ENCODE measurements at places on chromosomes 2 and 18.
A peak's percentile ranks its signal among the peaks of the same experiment; 100 is the strongest.

DNA sequence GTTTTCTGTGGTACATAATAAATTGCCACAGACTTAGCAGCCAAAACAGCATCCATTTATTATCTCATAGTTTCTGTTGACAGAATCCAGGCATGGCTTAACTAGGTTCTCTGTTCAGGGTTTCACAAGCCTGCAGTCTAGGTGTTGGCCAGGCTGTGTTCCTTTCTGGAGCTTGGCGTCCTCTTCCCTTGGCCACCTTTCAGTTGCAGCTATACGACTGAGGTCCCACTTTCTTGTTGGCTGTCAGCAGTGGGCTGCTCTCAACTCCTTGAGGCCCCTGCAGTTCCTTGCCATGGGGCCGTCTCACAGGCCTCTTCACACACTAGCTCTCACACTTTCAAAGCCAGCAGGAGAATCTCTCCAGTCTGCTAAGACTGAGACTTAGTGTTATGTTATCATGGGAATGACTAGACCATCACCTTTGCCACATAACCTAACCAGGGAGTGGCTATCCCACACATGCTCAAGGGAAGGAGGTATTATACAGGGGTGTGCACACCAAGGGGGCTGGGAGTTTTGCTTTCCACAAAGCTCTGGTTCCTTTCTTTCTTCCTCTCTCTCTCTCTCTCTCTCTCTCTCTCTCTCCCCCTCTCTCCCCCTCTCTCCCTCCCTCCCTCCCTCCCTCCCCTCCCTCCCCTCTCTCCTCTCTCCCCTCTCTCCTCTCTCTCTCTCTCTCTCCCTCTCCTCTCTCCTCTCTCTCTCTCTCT lies 15.8 kb downstream of the RIOK3 start:
- no peak for DNase-seq

GRCh38 chr2:195647302-195647701 lies 9.7 kb upstream of the SLC39A10 start:
- DNase-seq = no peak

GRCh38 chr2:94874277-94874997 lies 3.2 kb downstream of the TEKT4 start:
- DNase-seq = no peak

GRCh38 chr2:118423776-118424175 lies 335.5 kb downstream of the INSIG2 start:
- DNase-seq = no peak

- DNase-seq = no peak
These were observed 219.8 kb downstream of the DPP10 start for GRCh38 chr2:114661971-114662939.

DNA sequence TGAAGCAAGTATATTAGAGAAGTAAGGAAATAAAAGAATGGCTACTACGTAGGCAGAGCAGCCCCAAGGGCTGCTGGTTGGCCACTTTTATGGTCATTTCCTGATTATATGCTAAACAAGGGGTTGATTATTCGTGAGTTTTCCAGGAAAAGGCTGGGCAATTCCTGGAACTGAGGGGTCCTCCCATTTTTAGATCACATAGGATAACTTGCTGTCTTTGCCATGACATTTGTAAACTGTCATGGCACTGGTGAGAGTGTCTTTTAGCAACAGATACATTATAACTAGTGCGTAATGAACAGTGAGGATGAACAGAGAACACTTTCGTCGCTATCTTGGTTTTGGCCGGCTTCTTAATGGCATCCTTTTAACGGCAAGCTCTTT lies 2.6 kb upstream of the UBE2F start:
- no peak for DNase-seq

- DNase-seq = no peak
These were observed 262.3 kb downstream of the NRXN1 start for GRCh38 chr2:50769406-50770181.

DNA sequence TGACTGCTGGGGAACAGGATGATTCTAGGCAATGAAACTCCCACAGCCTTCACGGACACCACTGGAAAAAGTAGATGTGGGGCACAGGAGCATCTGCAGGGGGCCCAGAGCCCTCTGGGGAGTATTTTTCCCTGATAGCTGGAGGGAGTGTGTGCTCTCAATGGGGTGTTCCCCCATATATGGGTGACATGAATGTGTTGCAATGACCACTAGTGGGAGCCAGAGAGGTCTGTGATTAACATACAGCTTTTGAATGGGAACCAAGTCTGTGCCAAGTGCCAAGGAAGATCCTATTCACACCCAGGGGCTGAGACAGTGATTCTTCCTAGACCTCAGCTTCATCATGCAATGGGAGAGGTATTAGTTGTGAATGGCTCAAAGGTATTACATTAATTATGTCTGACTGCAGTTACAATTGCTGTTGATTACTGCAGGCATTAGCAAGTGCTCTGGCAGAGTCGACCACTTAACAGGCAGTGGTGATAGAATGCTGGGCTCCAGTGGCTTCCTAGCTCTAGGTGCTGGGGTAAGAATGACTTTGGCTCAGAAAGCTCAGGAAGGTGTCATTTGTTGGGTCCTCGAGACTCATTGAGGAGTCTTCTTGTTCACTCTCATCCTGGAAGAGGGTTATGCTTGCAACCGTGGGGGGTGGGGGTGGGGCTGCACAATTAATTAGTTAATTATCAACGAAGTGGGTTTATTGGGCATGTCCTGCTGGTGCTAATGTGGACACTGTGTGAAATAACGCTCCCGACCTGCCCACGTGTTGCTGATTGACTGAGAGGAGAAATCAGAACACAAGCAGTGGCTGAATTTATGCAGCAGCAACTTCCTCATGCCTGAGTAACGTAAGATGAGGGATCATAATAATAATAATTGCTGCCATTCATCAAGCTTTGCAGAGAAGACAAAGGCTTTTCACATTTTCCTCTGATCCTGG lies 194.1 kb downstream of the CLIP4 start:
- peak; percentile 23 for DNase-seq

DNA sequence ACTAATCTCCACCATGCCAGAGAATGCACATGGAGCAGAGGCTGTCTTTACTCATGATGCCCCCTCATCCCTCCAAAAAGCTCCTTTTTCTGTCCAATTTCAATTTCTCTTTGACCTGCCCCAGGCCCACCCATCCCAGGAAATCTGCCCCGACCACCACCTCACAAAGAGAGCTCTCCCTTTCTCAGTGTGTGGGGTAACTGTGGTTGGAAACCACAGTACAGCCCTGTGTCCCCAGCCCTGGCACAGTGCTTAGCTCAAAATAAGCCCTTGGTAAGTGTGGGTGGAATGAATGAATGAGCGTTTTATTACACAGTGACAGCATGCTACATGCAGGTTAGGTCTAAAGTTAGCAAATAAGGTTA lies 43.7 kb upstream of the CAB39 start:
- DNase-seq = no peak

GRCh38 chr2:40028792-40029488 lies 249.9 kb upstream of the THUMPD2 start:
- DNase-seq = no peak

GRCh38 chr18:76051396-76052226 lies 443.4 kb downstream of the ZNF516 start:
- no peak for DNase-seq

DNA sequence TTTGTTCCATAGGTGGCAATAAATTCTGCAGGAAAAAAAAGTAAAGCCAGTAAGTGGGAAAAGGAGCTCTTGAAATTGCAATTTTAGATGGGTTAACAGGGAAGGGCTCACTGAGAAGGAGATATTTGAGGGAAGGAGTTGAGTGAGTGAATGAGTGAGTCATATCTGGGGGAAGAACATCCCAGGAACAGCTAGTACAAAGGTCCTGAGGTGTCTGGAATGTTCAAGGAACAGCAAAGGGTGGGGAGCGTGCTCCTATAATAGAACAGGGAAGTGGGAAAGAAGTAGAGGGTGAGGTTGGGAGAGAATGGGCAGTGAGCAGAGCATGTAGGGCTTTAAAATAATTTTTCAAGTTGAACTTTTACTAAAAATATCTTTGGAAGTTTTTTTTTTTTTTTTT lies 68.0 kb upstream of the PSME4 start:
- DNase-seq = no peak

DNA sequence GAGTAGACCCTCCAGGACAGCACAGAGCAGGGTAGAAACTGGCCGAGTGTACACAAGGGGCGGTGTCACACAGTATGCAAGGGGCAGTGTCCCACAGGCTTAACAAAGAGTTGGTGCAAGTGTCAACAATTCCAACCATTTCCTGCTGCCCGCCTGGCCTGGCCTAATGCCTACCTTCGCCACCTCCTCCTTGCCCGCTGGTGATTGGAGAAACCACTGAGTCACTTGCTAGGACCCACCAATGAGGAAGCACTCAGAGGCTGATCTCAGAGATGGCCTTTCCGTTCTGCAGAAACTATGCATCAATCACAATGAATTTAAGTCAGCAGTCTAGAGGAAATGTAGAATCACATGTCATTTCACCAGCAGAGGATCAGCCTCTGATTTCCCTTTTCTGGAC lies 263.3 kb upstream of the PKDCC start:
- no peak for DNase-seq

DNA sequence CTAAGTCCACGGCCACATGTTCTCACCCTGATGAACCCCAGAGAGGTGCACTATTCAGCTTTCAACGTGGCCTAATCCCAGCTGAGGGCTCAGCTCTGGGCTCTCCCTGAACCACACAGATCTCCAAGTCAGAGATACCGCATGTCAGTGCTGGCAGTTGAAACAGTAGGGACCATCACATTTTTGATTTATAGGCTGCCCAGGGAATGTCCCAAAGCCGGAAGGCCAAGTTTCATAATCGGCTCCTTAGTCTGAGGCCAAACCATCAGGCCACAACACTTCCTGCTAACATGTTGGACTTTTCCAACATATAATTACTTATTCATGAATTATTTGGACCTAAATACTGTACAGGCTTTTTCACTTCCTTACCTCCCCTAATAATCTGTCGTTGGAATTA lies 91.9 kb upstream of the KLHL29 start:
- no peak for DNase-seq

DNA sequence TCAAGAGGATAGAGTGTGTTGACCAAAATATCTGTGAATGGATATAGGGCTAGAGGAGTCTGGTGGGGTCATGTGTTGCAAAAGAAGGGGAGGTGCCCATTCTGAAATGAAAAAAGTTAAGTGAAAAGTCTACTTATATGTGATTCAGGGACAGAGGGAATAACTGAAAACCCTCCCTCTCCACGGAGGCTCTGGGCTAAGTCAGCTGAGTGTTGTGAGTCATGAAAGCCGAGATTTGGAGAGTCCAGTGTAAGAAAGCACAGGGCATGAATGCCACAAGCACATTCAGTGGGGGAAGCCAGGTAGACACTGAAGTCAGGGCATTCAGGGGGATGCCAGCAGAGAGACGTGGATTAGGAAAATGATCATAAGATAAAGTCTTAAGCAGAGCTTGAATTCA lies 871.9 kb downstream of the TSN start:
- DNase-seq = no peak

- DNase-seq = no peak
These were observed 85.7 kb upstream of the STK17B start for GRCh38 chr2:196257086-196257485.

- no peak for DNase-seq
These were observed 62.4 kb downstream of the CFAP221 start for GRCh38 chr2:119606674-119607073.

DNA sequence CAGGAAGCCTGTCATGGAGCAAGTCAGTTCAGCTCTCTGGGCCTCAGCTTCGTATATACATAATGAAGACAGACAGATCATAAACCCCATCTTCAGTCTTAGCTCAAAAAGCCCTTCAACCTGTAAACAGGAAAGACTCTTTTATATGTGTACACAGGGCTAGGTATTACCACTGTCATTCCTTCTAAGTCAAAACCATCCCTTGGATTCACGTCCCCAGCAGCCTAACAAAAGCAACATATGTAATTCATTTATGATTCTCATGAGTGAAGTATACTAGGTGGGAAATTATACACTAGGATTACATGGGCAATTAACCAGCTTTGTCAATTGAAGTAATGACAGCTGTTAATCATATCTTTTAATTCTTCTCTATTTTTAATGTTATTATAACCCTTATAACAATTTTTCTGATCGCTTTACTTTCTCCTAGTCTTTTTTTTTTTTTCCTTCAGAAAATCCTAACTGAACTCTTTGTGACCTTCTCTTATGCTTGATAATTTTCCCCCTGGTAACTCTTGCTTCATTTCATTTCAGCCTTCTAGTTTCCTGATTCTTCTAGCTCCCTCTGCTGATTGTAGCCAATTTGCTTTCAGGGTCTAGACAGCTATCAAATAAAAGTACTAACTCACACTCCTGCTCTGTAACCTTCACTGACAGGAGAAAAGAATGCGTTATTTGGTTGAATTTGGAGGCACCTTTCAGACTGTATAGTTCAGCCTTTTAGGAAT lies 99.7 kb downstream of the RBM43 start:
- no peak for DNase-seq

DNA sequence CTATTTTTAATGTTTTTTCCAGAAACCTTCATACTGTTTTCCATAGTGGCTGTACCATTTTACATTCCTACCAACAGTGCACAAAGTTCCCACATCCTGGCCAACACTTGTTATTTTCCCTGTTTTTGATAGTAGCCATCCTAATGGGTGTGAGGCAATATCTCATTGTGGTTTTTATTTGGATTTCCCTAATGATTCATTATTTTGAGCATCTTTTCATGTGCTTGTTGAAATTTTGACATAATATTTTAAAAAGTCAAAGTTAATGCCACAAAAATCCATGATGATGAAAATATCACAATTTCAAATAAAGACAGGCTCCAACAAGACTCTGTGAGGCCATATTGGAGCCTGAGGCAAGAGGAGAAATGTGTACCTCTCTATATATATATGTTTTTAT lies 50.2 kb downstream of the VWA3B start:
- no peak for DNase-seq

- DNase-seq = no peak
These were observed 21.1 kb downstream of the HDAC4 start for GRCh38 chr2:239379641-239380170.

DNA sequence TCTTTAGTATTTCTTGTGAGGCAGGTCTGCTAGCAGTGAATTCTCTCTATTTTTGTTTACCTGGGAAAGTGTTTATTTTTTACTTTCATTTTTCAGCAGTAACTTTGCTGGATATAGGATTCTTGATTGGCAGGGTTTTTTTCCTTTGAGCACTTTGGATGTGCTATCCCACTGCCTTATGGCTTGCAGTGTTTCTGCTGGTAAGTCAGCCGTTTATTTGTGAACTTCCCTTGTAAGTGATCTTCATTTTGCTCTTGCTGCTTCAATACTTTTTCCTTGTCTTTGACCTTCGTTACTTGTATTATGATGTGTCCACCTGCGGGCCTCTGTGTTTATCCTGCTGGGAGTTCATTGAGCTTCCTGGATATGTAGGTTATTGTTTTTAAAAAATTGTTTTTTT lies 54.7 kb downstream of the SLC66A2 start:
- DNase-seq = no peak

- no peak for DNase-seq
These were observed 32.1 kb downstream of the MAP4K4 start for GRCh38 chr2:101729521-101730190.

All from CD4-positive, alpha-beta T cell treated with Interleukin-15 for 1 hour (primary cell).